Iris pigment epithelial cell (primary cell): ENCODE measurements at places on chromosomes 1 and 21.

GRCh38 chr1:6962996-6963911, 178.0 kb downstream of the CAMTA1 start:
- DNase-seq, result no peak

- DNase-seq, result no peak
Measured at GRCh38 chr1:57578099-57578498, 154.2 kb upstream of the DAB1 start.

DNA sequence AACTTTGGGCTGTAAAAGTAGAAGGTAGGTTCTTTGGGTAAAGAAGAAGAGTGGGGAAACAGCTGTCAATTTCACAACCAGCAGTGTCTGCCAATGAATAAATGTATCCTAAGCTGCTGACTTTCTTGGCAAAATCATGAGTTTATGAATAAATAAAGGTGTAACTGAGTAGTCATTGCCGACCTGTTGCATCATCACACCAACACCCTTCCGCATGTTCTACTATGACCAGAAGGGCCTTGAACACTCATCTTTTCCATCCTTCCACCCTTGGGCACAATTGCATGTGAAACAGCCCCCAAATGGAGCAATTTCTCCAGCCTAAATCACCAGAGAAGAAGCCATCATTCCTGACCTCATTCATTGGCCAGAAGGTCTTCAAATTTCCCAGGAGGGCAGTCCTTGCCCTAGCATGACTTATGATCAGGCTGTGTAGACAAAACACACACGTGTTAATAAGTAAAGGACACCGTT, 31.2 kb upstream of the QSOX1 start:
- DNase-seq, result peak; percentile 86

- no peak for DNase-seq
Measured at GRCh38 chr1:29201595-29202051, 19.9 kb upstream of the SRSF4 start.

GRCh38 chr1:111733992-111734341, 5.2 kb downstream of the INKA2 start:
- no peak for DNase-seq
